Kidney (tissue), 22 donors: ENCODE measurements at places on chromosomes 1 and 21. TPM values are rescaled to one million over a fixed set of nuclear protein-coding genes. Genes with fewer than 3 reads are reported as not detected.

The FAM167B gene
- total RNA-seq, result 19.6 TPM

GRCh38 chr1:19462781-19463503 is 22.4 kb downstream of the CAPZB start:
- no peak for DNase-seq

The GADD45A gene
- total RNA-seq, result 85.6 TPM

DNA sequence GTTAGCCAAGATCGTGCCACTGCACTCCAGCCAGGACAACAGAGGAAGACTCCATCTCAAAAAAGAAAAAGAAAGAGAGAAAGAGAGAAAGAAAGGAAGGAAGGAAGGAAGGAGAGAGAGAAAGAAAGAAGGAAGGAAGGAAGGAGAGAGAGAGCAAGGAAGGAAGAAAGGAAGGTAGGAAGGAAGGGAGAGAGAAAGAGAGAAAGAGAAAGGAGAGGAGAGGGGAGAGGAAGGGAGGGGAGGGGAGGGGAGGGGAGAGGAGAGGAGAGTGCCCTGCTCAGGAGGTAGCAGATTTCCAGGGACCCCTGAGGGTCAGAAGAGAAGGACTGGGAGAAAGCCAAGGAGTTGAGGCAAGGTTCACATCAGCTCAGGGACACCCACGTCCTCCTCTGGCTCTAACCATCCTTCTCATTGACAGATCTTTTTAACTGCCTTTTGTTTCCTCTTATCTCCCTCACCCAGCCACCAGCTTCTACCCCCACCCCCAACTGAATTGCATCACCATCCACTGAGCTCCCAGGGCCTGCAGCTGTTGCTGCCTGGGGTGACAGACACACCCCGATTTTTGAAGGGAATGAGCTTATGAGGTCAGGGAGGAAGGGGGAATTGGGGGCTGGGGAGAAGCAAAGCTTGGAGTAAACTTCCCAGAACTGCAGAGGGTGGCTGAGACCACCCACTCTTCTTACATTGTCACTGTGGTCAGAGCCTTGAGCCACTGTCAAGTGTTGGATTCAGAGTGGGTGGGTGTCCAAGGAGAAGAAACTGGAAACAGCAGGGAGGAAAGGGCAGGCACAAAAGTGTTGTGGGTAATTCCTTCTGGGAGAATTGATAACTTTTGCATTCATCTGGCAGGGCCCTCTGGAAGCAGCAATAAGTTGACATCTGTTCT is 91.6 kb downstream of the GLUL start:
- DNase-seq, result peak; percentile 9

The PAQR6 gene
- total RNA-seq, result 4.2 TPM

- DNase-seq, result no peak
These were observed 36.6 kb downstream of the ELF3 start for GRCh38 chr1:202046748-202047708.

DNA sequence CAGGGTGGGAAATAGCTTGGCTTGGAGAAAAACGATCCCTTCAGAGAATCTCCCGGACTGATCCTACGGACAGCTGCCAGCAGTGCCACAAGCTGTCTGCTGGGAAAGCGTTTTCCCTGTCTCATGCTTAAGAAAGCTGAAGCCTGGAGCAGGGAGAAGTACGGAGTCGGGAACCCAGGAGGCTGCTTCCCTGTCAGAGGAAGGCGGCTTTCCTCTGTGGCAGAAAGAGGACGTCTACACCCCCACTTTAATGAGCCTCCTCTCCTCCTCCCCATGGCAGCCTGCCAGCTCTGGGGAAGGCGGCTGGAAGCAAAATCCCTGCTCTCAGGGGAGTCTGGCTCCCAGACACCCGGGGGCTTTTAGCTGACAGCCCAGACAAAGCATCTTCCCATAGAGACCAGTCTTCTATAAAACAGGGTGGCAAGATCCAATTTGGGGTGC is 7.3 kb downstream of the KIF21B start:
- DNase-seq, result peak; percentile 79

The IQGAP3 gene
- 1.7 TPM for total RNA-seq

GRCh38 chr1:15952317-15953258 is 23.3 kb downstream of the ZBTB17 start:
- no peak for DNase-seq

- no peak for DNase-seq
These were observed 38.0 kb upstream of the SERBP1 start for GRCh38 chr1:67468066-67468718.

The CYP4A11 gene
- 23.0 TPM for total RNA-seq

The ABCA4 gene
- 1.5 TPM for total RNA-seq

DNA sequence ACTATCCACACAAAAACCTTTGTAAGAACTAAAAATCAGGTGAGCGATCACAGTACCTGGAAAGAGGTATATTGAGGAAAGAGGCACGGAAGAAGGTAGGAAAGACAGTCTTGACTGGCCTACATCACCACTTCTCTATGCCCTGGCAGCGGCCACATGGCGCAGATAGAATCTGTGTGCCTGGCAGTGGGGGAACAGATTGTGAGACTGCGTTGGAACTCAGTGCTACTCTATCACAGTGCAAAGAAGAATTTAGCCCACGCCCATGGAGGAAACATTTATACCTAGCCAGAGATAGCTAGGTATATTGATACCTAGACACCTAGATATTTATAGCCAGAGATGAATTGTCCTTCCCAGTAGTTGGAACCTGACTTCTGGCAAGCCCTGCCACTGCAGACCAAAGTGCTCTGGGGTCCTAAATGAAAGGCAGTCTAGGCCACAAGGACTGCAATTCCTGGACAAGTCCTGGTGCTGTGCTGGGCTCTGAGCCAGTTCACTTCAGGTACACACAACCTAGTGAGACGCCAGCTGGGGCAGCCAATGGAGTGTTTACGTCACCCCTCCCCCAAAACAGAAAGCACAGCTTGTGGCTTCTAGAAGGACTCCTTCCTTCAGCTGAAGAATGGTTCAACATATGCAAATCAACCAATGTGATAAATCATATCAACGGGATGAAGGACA is 51.9 kb downstream of the DHX9 start:
- no peak for DNase-seq

DNA sequence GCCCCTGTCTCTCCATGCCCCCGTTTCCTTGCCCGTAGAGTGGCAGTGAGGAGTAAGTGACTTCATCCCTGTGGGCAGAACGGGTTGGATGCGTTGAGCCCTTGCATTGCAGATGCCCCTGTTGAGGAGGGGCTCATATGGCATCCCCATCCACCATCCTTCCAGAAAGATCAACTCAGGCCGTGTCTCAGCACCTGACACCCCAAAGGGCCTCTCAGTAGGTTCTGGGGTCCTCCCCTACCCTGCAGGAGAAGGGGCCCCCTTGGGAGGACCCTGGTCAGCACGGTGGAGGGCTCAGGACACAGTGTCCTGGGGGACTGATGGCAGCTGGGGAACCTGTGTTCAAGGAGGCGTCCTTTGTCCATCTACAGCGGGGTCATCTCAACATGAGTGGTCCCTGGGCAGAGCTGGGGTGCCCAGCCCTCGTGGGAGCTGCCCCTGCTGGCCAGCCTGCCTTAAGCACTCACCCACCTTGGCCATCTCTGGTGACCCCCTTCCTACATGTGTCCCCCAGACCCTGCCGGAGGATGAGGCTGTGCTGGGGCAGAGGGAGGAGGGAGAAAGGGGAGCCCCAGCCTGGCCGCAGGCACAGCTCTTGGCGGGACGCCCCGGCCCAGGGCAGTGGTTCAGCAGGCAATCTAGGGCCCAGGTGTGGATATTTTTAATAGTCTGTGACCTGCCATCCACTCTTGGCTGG is 48.2 kb upstream of the ACTRT2 start:
- no peak for DNase-seq

- DNase-seq, result no peak
These were observed 13.3 kb downstream of the PLPPR5 start for GRCh38 chr1:98991127-98992012.

The CD1C gene
- 4.8 TPM for total RNA-seq

- DNase-seq, result peak; percentile 80
These were observed 42.4 kb downstream of the SKI start for GRCh38 chr1:2270260-2271100.

GRCh38 chr1:50841791-50842387 is 118.2 kb downstream of the FAF1 start:
- no peak for DNase-seq

- peak; percentile 59 for DNase-seq
These were observed 58.3 kb upstream of the SDC3 start for GRCh38 chr1:30966690-30967369.

- no peak for DNase-seq
These were observed 20.4 kb downstream of the PRMT6 start for GRCh38 chr1:107076841-107077240.

The RNU1-1 gene
- 8,605 TPM for total RNA-seq

The BTF3L4 gene
- 41.5 TPM for total RNA-seq

DNA sequence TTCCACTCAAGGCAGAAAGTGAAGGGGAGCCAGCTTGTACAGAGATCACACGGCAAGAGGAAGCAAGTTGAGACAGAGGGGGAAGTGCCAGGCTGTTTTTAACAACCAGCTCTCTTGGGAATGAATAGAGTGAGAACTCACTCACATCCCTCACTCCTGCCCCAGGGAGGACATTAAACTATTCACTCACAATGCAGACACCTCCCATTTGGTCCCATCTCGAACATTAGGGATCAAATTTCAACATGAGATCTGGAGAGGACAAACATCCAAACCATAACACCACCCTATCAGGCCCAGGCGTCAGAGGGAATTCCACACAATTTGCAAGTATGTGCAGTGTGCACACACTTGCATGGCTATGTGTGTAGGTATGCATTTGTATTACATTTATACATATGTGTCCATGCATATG is 62.7 kb downstream of the DMAP1 start:
- DNase-seq, result peak; percentile 47

GRCh38 chr1:36857754-36858153 is 176.6 kb downstream of the GRIK3 start:
- no peak for DNase-seq

DNA sequence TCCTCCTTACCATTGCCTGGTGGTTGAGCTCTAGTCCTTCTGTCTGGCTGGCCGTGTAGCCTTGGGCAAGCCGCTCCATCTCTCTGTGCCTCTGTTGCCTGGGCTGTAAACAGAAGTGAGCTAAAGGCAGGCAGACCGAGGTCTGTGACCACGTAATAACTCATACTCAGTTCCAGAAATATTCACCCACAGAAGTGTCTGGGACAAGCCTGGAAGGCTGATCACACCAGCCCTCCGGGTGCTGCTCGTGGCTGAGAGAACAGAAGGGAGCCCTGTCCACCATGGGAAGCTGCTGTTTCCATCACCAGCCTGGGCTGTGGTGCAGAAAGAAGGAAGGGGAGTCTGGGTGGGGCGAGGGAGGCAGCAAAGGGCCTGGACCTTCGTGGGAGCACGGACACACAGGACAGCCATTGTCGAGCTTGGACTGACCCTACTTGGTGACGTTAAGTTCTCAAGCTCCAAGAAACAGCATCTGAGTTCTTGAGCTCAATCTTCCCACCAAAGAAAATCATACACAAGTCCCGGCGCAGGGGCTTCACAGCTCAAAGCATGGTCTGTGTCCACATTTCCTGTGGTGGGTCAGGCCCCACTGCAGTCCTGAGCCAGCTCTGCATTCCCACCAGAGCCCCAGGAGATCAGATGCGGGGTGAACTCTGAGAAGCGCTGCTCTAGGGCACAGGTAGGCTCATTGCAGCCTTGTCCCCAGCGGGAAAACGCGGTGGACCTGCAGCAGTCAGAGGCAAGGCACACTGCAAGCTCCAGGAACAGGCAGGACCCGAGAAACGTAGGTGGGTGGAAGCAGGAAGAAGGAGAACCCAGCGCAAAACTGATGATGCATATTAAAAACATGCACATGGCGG is 61.8 kb downstream of the RUNX3 start:
- no peak for DNase-seq

GRCh38 chr1:155646307-155646706 is 36.3 kb downstream of the MSTO1 start:
- no peak for DNase-seq

DNA sequence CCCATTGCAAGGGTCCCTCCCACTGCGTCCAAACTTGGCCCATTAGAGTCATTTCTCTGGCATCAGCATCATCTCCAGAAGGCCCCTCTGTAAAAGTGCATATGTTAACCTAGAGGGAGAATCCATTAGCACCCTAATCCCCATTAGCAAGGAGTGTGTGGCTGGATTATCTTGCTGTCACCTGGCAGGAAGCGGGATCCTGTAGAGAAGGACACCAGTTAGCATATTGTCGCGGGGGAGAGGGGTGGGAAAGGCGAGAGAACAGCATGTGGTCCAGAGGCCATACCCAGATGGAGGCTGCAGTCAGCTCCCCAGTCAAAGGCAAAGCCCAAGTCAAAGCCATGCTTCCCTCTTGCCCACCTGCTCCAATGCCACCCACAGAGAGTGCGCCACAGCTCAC is 64.0 kb downstream of the OLIG1 start:
- no peak for DNase-seq

GRCh38 chr1:160459056-160459455 is 58.7 kb downstream of the VANGL2 start:
- DNase-seq, result no peak

The RNU1-3 gene
- 8,605 TPM for total RNA-seq

The CTSS gene
- total RNA-seq, result 109 TPM

The LGR6 gene
- 4.1 TPM for total RNA-seq

The HUNK gene
- 17.2 TPM for total RNA-seq

The CELA3A gene
- total RNA-seq, result not detected

DNA sequence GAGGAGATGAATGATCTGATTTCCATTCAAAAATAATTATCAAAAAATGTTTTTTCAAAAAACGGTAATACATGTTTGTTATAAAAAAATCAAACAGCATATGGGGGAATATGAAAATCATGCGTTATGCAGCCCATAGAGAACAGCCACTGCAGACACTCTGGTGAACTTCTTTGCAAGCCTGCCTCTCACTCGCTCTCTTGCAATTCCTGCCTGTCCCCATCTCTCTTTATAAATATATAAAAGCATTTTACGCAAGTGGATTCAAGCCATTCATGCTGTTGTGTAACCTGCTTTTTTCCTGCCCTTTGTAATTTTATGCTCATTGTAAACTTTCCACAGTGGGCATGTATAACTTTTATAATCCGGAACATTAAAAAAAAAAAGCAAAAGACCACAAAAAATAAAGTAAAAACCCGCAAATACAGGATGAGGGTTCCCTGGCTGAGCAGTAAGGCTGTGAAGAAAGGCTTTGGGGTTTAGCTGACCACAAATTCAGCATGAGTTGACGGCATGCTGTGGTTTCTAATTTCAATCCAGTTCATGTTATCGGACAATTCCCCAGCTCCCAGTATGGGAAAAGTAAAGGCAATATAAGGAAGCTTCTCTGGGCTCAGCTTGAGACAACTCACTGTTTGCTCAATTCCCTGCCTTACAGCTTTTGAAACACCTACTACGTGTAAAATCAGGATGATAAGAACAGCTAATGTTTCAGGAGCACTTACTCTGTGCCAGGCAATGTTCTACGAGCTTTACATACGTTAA is 52.8 kb upstream of the ZBTB40 start:
- DNase-seq, result no peak

DNA sequence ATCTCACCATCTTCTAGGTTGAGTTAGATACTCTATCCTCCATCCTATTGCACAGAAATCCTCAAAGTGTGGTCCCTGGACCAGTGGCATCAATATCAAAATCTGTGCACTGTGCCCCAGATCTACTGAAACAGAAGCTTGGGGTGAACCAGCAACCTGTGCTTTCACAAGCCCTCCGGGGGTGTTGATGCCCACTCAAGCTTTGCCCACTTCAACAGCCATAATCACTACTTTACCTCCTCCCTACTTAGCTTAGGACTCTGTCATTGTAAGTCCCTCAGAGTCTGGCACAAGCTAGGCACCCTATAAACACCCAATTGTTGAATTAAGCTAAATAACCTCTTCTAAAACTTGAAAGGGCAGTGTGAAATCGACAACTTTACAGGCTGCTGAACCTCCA is 144.2 kb upstream of the SOD1 start:
- no peak for DNase-seq
